ENCODE measurements at places on chromosomes 5 and 9. TPM values are rescaled to one million over a fixed set of nuclear protein-coding genes. Genes with fewer than 3 reads are reported as not detected.

GRCh38 chr5:68088302-68088701 is 127.3 kb upstream of the PIK3R1 start:
- DNase-seq, result peak; percentile 91

GRCh38 chr5:122035913-122036312 is 42.1 kb downstream of the LOX start:
- no peak for DNase-seq

DNA sequence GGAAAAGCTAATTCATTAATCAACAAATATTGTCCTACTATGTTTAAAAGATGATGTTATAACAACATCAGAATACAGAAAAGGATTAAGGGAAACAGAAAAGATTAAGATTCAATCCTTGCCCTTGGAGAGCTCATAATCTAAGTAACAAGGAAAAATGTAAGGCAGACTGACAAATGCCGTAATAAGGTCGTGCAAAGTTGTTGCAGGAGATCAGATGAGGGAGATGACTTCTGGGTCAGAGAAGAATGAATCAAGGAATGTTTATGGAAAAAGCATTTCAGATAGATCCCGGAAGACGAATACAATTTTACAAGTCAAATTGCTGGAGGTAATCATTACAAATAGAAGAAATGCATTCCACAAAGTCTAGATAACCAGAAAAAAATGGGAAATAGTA is 6.4 kb downstream of the ADAMTS6 start:
- no peak for DNase-seq

DNA sequence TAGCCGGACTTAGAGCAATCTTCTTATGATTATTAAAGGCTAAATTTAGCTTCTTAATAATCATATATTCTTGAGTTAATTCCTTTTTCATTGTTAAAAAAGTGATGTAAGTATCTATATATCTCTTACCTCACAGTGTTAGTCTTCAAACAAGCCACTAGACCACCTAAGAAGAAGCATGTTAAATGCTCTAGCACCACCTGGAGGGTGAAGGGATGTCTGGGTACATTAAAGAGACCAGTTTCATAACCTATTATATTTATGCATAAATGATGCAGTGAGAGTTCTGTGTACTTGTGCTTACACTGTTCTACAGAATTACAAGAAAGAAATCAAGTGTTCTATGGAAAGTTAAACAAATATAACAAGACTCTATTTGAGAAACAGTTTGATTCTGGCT is 55.9 kb upstream of the SLCO6A1 start:
- peak; percentile 17 for DNase-seq

- peak; percentile 77 for DNase-seq
These were observed 83.1 kb downstream of the JMY start for GRCh38 chr5:79318935-79319614.

The FOXD4L5 gene
- not detected for total RNA-seq

The SPATA31A3 gene
- not detected for total RNA-seq

The MAP3K1 gene
- 14.2 TPM for total RNA-seq

GRCh38 chr5:40386289-40386688 is 293.4 kb upstream of the PTGER4 start:
- peak; percentile 81 for DNase-seq

The STK32A gene
- total RNA-seq, result 0.84 TPM

DNA sequence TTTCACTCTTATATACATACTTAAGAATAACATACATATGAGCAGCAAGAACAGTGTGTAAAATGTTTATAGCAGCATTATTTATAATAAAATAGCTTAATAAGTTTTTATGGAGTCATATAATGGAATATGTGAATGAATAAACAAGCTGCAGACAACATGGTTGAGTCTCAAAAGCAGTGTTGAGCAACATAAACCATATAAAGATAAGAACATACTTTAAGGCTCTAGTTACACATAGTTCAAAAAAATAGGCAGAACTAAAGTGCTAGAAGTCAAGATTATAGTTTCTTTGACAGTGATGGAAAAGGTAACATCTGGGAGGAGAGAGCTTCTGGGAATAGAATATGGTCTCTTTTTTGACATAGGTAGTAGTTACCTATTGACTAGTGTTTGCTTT is 53.7 kb upstream of the ADAMTS19 start:
- no peak for DNase-seq

GRCh38 chr5:78341440-78341839 is 19.0 kb upstream of the SCAMP1 start:
- no peak for DNase-seq

- no peak for DNase-seq
These were observed 9.6 kb downstream of the ZNF608 start for GRCh38 chr5:124736805-124737188.

The NAA35 gene
- total RNA-seq, result 13.6 TPM

The ZBTB34 gene
- 2.6 TPM for total RNA-seq

The TSSK1B gene
- not detected for total RNA-seq

DNA sequence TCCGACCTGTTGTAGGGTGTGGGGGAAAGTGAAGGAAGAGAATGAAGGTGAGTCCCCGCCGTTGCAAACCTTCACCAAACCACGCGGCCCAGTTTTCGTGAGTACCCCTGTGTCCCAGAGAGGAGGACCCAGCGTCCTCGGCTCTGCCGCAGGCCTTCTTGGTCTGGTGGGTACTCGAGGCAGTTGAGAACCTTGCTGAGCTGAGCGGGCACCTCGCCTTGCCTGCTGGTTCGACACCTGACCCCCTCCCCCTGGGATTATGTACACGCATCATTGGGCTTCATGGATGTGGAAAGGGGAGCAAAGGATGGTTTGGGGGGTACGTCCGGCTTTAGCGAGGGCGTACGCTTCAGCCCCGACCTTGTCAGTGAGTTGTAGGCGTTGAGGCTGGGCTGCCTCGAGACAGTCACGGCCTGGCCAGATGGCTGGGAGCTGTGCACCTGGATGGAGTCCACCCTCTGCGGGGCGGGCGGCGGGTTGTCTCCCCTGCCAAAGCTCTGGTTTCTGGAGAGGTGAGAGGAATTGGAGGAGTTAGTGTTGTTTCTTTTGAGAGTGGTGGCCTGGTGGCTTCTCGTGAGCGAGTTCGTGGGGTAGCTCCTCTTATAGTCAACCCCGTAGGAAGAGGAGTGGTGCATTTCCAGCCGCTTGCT is 128.1 kb downstream of the SEMA6A start:
- no peak for DNase-seq

The IFNA13 gene
- total RNA-seq, result not detected

GRCh38 chr9:33080534-33080933 is 4.1 kb upstream of the SMU1 start:
- DNase-seq, result no peak

DNA sequence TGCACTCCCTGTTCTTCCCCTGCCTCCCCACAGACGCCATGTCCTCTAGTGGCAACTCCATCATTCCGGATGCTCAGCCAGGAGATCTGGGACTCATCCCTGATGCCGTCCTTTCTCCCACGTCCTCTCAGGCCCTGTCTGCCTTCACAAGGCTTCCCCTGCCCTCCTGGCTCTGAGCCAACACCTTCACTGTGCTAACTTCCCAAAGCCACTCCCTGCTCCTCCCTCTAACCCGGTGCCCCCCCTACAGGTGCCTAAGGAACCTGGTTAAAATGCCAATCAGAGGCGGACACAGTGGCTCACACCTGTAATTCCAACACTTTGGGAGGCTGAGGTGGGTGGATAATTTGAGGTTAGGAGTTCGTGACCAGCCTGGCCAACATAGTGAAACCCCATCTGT is 67.6 kb downstream of the LMX1B start:
- no peak for DNase-seq

The MEGF10 gene
- 13.7 TPM for total RNA-seq

The GFPT2 gene
- 13.9 TPM for total RNA-seq

The MELK gene
- total RNA-seq, result 121 TPM

GRCh38 chr5:122697191-122697590 is 77.7 kb upstream of the SNX2 start:
- DNase-seq, result no peak

- no peak for DNase-seq
These were observed 137.5 kb downstream of the C5orf15 start for GRCh38 chr5:133830911-133831310.

- no peak for DNase-seq
These were observed 29.8 kb downstream of the SPIN1 start for GRCh38 chr9:88418025-88418424.

- DNase-seq, result peak; percentile 93
These were observed 19.7 kb upstream of the GARNL3 start for GRCh38 chr9:127244609-127245601.

GRCh38 chr5:147661541-147661940 is 121.0 kb downstream of the JAKMIP2 start:
- peak; percentile 29 for DNase-seq

The GABRA6 gene
- total RNA-seq, result not detected

- no peak for DNase-seq
These were observed 76.4 kb downstream of the NDFIP1 start for GRCh38 chr5:142184988-142185387.

DNA sequence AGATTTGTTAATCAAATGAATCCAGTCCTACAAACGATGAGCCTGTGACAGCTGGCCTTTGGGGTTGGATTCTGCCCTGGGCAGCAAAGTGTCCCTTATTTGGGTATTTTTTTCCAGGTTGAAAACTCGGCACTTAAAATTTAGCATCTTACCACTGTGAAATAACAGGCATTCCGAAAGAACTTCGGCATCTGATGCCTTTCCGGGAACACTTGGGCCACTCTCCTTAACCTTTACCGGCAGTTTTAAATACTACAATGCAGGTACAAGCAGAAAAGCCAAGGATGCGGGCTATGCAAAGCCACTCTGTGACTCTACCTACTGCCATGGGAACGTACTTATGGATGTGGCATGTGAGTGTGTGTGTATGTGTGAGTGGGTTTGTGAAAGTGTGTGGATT is 1.0 kb upstream of the RASGRF2 start:
- no peak for DNase-seq

DNA sequence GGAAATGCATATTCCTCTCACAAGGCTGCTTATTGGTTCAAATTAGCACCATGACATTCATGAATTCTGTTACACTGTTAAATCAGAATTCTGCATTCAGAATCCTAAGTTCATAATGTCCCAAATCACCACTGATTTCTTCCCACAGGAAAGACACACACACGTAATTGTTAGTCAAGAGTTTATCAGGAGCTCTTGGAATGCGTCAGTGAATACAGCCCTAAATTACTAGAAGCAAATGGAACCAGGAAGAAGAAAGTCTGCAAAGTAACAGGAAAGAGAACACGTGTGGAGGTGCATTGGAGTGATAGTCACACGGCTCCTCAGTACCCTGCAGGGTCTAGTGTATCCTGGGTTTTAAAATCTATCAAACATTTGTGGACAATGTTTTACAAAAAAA is 110.2 kb downstream of the ANXA2R start:
- peak; percentile 7 for DNase-seq

GRCh38 chr9:127360829-127361228 is 36.1 kb upstream of the SLC2A8 start:
- DNase-seq, result peak; percentile 62

DNA sequence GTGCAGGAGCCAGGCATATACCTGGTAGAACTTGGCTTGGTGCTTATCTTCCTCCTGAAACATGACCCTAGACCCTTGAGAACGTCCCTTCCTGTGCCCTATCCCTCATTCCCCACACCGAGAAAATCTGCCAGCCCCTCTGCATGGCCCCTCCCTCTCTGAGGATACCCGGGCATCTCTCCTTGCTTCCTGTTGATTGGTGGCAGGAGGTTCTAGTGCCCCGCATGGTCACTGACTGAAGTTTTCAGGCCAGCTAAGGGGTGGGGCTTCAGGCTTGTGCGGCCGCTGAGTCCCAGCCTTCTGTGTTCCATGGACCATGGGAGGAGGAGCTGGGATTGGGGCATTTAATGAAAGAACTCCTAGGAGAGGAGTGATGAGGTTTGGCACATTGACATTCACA is 22.8 kb downstream of the IGIP start:
- no peak for DNase-seq

- DNase-seq, result no peak
These were observed 4.8 kb downstream of the ASB6 start for GRCh38 chr9:129637102-129637501.

GRCh38 chr5:66353186-66353585 is 209.1 kb downstream of the SREK1 start:
- no peak for DNase-seq

DNA sequence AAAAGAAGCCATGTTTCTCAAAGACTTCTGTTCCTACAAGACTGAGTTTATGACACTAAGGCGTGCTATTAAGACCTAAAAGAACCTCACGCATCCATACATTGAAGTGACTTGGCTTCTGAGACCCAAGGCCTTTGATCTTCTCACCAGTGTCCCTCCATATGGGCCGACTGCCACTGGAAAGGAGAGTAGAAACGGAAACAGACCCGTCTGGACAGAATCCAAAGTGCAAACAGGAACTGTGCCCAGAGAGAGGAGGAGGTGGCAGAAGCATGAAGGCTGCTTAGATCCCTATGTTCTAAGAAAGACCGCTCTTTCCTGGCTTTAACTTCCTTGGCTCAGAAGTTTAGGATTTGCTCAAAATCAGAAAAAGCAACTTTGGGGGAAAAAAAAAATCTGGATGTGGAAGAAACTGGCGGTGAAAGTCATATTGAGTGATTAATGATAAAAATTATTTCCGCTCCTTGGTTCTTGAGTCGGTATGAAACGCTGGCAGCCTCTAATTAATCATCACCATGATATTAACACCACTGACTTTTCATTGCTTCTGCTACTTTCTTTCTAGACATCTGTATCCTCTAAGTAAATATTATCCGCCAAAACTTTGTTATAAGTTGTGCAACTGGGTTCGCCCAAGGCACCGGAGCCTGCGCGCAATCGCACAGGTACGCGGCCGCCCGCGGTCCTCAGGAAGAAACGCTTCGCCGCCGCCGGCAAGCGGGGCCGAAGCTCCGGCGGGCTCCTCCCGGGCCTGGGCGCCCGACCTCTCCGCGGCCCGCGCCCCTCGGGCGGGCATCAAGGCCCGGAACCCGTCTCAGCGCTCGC is 726 bp downstream of the DAP start:
- DNase-seq, result peak; percentile 80

DNA sequence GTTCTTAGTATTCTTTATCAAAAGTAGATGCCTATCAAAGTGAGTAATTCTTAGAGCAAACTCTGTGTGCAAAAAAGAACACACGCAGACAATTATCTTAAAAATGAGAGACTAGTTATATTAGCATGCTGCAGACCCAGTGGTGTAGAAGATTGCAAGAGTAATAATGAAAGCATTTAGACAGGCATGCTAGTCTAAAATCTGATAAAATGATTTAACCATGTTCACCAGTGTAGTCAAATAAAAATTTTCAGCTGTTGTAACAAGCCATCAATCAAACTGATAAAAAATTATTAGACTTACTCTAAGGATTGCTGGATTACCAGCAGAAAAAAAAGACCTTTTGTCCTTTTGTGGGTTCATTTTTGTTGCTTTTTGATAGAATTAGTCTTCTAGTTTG is 241.9 kb upstream of the TLE4 start:
- DNase-seq, result no peak

The HTR4 gene
- not detected for total RNA-seq

- no peak for DNase-seq
These were observed 89.3 kb upstream of the FTMT start for GRCh38 chr5:121762426-121762825.

GRCh38 chr5:6472792-6473191 is 24.1 kb downstream of the UBE2QL1 start:
- no peak for DNase-seq

Data from RPMI7951 (cell line).